ENCODE measurements at places on chromosomes 11 and 22.

- DNase-seq, result no peak
Observed at GRCh38 chr11:126790550-126791081, 210.0 kb downstream of the KIRREL3 start.

GRCh38 chr11:82682003-82682751, 51.5 kb downstream of the FAM181B start:
- DNase-seq, result no peak

GRCh38 chr11:36070213-36070953, 126.5 kb downstream of the LDLRAD3 start:
- no peak for DNase-seq

- no peak for DNase-seq
Observed at GRCh38 chr22:49013707-49014106, 814.0 kb downstream of the BRD1 start.

- no peak for DNase-seq
Observed at GRCh38 chr11:29260939-29261705, 755.7 kb downstream of the KCNA4 start.

DNA sequence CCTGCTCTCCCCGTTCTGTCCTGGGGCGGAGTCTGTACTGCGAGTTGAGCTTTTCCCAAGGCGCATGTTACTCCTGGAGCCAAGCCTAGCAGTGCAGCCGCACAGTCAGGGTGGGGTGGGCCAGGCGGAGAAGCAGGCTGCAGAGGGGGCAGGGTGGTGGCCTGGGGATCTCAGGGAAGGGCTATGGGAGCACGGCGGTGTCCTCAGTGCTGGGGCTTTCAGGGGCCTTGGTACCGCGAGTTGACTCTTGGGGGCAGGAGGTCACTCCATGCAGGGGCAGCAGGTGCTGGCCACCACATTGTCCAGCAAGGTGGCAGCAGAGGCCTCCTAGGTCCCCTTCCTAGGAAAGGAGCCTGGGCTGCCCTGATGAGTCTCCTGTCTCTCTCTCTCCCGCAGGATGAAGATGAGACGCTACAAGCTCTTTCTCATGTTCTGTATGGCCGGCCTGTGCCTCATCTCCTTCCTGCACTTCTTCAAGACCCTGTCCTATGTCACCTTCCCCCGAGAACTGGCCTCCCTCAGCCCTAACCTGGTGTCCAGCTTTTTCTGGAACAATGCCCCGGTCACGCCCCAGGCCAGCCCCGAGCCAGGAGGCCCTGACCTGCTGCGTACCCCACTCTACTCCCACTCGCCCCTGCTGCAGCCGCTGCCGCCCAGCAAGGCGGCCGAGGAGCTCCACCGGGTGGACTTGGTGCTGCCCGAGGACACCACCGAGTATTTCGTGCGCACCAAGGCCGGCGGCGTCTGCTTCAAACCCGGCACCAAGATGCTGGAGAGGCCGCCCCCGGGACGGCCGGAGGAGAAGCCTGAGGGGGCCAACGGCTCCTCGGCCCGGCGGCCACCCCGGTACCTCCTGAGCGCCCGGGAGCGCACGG, 14.9 kb upstream of the MIEF1 start:
- no peak for DNase-seq

- DNase-seq, result no peak
Observed at GRCh38 chr11:19368726-19369375, 128.1 kb upstream of the E2F8 start.

- no peak for DNase-seq
Observed at GRCh38 chr11:84497981-84498411, 1129.1 kb downstream of the DLG2 start.

GRCh38 chr22:22431271-22432220, 77.0 kb downstream of the ZNF280B start:
- DNase-seq, result peak; percentile 78

Measured in stimulated activated CD4-positive, alpha-beta T cell treated with anti-CD3 and anti-CD28 coated beads, Interleukin-15, amount 100 ng/mL, for 24 hours (primary cell).